ENCODE measurements at places on chromosomes 1 and 21.
A peak's percentile ranks its signal among the peaks of the same experiment; 100 is the strongest.

GRCh38 chr1:102120910-102121309 lies 124.2 kb upstream of the OLFM3 start:
- DNase-seq, result no peak

DNA sequence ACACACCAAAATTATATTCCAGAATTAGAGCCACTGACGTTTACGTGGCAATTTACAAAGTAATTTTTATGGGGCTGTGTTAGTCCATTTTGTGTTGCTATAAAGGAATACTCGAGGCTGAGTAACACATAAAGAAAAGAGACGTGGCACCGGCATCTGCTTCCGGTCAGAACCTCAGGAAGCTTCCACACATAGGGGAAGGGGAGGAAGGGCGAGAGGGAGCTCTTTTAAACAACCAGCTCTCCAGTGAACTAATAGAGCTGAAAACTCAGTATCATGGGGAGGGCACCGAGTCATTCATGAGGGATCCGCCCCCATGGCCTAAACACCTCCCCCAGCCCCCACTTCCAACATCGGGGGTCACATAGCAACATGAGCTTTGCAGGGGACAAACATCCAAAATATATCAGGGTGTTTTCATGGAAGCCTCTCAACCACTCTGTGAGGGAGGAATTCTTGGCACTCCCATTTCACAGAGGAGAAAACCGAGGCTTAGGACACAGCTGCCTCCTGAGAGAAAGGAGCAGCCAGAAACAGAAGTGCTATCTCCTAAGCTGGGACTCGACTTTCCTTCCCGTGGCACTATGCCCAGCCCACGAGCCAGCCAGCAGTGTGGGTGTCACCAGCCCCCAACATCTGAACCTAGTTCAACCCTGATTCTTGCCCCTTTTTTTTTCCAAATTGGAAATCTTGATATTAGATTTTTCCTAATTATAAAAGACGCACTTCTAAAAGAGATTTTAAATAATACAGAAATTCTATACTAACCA lies 29.2 kb downstream of the MIS18A start:
- DNase-seq, result no peak

DNA sequence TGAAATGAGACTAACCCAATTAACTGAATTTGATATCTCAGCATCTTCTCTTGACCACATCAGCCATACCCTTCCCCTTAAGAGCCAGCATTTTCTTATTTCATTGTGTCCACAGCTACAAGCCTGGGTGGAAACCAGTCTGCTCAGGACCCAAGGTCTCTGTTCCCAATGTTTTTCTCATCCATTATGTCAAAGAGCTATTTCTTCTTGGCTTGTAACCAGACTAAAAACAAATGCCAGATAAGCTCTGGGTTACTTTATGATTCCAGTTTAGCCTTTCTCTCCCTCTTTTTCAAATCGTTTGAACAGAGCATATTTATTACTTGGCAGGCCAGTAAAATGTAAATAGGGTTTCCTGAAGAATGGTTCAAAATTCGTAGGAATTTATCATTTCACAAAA lies 109.3 kb upstream of the SPATA6 start:
- no peak for DNase-seq

DNA sequence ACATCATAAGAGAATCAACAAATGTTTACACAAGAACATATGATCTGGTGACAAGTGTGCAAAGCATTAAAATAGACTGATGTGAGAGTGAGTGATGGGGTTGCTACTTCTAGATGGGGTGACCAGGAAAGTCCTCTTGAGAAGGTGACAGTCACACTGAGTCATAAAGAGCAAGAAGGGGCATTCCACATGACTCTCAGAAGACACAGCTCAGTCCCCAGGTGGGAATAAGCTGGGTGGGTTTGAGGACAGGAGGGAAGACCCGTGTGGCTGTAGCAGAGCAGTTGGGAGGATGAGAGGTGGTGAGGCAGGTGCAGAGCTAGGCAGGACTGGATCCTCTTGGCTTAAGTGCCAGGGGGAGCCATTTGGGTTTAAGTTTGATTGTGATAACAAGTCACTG lies 53.1 kb downstream of the TNR start:
- peak; percentile 14 for DNase-seq

GRCh38 chr1:81021134-81021533 lies 779.6 kb upstream of the ADGRL2 start:
- DNase-seq, result no peak

DNA sequence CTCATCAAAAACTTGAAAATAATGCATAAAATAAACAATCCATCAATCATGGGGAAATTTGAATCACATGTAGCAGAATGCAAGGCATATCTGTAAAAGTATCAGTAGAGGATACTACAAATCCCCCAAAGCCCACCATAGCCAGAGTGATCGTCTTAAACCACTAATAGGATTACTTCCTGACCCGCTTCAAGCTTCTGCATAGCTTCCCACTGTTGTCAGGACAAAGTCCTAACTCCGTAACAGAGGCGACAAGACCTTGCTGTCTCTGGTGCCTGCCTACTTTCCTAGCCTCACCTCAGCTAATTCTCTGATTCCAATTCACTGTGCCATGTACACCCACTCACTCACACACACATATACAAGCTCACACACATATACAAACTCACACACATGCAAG lies 161.2 kb upstream of the NFIA start:
- no peak for DNase-seq
